ENCODE measurements at places on chromosomes 1 and 21.

- no peak for DNase-seq
Measured at GRCh38 chr1:12541274-12542137, 76.5 kb downstream of the DHRS3 start.

- no peak for DNase-seq
Measured at GRCh38 chr1:32876341-32877210, 5.9 kb upstream of the FNDC5 start.

DNA sequence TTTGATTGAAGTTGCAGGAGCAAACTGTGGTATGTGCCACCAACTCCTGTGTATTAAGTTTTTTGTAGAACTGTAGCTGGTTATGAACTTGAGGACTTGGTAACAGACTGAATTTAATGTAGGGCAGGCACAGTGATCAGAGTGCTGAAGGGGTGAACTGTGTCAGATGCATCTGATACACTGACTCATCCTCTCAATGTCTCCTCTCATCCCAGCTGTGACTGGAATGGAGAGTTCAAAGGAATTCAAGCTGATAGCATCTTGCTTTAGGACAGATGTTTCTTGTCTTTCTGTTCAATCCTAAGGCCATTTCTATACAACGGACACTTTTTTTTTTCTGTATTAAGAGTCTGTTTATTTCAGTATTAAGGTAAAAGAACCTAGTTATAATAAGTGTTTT lies 25.0 kb upstream of the GBP1 start:
- no peak for DNase-seq

- no peak for DNase-seq
Measured at GRCh38 chr1:117883616-117884015, 45.8 kb downstream of the GDAP2 start.

GRCh38 chr1:202656057-202656456 lies 54.2 kb downstream of the SYT2 start:
- DNase-seq = no peak

- DNase-seq = no peak
Measured at GRCh38 chr1:94265011-94265422, 27.6 kb upstream of the ARHGAP29 start.

GRCh38 chr1:246232126-246232525 lies 275.0 kb downstream of the SMYD3 start:
- no peak for DNase-seq

GRCh38 chr1:89690595-89690994 lies 57.7 kb downstream of the LRRC8C start:
- DNase-seq = no peak

DNA sequence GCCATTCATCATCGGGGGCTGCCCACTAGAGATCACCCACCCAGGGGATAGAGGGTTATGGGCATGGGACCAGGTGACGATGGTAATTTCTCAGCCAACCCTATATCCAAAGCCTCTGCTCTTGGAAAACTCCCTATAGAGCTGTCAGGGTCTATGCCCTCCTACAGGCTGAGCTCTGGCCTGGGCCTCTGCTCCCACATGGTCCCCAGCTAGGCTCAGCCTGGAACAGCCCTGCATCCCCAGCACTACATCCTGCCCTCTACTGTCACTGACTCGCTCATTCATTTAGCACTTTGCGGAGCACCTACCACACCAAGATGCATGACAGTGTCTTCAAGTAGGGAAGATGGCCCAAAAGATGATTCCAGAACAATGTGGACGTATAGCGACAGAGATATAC lies 45.0 kb upstream of the EPS8L3 start:
- DNase-seq = no peak

GRCh38 chr1:21625390-21626190 lies 43.6 kb downstream of the RAP1GAP start:
- DNase-seq = no peak

DNA sequence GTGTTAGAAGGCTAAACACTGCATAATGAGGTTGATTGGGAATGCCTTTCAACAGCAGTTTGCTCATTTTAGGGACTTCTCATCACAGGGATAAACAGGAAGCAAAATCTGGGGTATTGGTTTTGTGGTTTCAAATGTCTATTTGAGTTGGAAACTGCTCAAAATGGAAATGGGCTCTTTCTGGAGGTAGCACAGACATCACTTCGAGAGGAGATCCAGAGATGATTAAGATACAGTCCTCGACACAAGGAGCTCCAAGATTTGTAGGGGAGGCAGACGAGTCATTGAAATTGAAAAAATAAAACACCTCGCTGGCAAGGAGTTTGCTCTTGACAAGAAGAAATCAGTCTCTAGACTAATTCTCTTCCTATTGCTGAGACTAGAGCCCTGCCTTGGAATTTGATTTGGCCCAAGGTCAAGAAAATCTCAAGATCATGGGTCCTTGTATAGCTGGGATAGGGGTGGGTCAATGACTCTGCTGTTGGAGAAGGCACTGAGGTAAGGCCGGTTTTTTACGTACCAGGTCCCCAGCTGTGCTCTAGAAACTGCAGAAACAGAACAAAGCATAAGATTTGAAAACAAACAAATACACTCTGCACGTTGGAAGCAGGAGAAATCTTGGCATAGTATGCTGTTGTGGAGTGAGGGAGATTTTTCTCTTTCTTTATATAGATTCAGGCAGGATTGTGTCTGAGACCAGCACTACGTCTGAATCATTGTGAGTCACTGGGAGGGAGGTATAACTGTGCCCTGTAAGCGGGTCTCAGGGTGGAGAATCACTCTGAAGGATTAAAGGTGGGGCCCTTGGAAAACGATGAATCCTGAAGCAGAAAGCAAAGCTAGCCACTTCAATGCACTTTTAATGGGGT lies 17.7 kb upstream of the KLHDC8A start:
- no peak for DNase-seq

- DNase-seq = no peak
Measured at GRCh38 chr1:31700468-31701090, 3.2 kb downstream of the COL16A1 start.

DNA sequence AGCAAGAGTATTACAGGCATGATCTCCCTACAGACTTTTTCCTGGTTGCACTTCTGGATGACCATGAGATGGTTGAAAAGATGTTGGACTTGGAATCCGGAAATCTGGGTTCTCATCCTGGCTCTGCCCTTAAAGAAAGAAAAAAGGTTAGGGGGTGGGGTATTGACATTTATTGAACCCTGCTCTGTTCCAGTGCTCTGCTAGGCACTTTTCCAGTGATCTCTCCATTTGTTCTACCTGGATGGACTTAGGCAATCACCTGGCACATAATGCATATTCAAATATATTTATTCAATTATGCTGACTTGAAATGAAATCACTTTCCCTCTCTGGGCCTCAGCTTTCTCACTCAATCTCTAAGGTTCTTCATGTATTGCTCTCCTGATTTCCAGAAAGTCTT lies 101.0 kb upstream of the NFIA start:
- DNase-seq = no peak

DNA sequence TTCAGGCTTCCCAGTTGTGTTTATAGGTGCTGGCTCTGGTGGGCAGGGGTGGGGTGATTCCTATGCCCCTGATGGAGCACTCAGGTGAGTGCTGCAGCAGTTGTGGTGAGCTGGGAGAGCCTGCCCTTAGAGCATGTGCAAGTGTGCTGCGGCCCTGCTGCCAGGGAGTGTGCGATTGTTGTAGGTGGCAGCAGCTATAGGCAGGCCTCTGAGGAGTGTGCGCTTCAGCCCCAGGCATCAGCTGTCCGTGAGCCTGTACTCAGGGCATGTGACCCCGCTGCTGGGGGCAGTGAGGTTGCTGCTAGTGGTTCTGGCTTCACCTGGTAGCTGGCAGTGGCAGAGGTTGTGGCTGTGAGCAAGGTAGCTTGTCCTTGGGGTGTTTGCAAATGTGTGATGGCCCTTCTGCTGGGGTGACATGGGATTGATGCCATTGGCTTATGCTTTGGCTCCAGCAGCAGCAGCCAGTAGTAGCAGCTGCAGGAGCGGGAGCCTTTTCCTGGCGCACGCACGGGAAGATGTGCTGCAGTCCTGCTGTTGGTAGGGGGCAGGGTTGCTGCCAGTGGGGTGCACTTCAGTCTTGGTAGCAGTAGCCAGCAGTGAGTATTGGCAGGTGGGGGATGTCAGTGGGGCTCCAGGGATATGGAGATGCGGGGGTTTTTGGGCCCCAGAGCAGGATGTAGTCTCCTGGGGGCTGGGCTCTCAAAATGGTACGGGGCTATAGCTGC lies 37.7 kb downstream of the SYCP1 start:
- no peak for DNase-seq

GRCh38 chr1:209784265-209785169 lies at the start of gene C1orf74:
C1orf74 (minus strand) TSS chr1:209784559; CDS start chr1:209783634, 925 bp downstream.
- peak; percentile 100 for DNase-seq

- no peak for DNase-seq
Measured at GRCh38 chr21:35367553-35367952, 318.5 kb upstream of the RUNX1 start.

DNA sequence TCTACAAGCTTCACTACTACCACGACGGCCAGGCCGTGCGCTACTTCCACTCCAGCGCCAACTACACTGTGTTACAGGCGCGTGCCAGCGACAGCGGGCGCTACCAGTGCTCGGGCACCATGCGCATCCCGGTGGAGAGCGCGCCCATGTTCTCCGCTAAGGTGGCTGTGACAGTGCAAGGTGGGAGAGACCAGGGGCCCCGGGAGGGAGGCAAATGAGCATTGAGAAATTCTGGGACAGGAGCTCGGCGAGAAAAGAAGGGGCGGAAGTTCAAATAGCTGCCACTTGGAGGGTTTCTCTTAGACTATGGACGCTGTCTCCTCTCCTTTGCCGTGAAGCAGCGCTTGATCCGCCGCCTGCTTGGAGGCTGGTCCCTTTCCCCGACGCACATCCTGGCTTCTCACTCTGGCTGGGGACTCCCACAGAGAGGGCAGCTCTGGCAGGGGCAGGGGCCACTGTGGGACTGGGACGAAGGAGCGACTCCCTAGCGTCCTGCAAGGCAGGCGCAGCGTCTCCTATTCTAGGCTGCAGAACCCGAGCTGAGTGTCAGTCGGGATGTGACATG lies 4.6 kb downstream of the FCRLB start:
- DNase-seq = no peak

DNA sequence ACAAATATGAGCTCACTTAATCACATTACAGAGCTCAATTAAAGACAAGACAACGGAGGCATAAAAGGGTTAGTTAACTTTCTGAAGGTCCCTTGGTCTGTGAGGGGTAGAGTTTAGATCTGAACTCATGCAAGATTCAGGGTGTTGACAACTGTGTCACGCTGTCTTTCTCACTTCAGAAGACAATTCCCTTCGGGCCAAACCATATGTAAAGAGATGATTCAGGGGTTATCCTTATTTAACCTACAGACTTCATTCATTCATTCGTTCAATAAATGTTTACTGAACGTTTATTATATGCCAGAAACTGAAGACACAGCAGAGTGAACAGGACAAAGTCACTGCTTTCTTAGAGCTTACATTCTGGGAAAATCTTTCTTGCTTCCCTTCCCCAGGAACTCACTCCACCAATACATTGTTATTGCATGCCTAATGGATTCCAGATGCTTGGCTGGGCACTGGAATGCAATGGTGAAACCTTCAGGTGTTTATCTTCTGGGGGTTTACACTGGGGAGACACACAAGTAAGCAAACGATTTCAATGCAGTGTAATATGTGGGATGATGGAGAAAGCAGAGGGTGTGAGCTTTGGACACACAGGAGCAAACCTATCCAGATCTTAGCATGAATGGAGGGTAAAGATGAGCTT lies 6.4 kb downstream of the XCL1 start:
- DNase-seq = no peak

DNA sequence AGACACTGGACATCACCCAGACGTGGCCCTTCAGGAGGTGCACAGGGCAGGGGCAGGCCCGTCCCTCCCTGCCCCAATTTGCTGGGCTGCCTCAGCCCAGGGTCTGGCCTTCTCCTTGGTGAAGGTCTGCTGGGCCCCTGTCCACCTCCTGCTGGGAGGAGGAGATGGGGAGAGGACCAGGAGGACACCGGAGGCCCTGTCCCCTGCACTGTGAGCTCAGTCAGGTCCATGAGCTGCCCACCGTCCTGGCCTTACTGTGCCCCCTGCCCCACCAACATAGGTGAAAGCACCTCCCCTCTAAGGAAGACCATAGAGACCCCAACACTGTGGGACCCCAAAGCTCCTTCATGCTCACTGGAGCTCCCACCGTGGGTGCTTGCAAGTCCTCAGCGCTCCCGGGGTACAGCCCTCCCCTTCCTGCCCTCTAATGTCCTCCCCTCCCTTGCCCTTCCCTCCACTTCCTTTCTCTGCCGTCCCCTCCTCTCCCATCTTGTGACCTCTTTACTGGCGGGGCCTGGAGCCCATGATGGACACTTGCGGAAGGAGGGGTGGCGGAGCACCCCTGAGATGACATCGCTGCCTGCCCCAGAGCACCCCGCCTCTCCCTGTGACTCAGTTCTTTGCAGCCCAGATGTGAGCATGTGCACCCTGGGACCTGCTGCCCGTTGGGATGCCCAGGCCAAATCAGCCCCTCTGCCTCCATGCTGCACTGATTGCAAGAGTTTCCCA lies 4.6 kb downstream of the LRRC3 start:
- no peak for DNase-seq

- DNase-seq = no peak
Measured at GRCh38 chr1:236365999-236366570, 28.0 kb upstream of the EDARADD start.

GRCh38 chr1:162697140-162697895 lies 65.1 kb downstream of the DDR2 start:
- no peak for DNase-seq

- no peak for DNase-seq
Measured at GRCh38 chr1:214636436-214636835, 33.4 kb downstream of the CENPF start.

DNA sequence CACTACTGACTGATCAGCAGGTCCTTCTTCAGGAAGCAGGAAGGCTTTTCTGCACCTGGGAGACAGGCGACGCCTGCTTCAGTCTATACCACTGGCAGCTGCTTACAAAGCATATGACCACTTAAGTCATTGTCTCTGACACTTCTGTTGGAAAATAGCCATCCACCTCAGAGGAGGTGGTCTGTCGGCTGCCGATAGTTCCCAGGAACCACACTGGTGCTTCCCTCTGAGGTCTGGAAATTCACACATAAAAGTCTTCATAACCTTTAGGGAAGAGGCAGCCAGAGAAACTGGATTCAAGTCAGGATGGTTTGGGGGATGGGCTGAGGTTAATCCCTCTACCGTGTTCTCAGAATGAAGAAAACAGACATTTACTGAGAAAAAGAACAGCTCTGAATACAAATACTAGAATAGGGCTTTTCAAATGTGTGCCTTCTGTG lies 15.6 kb upstream of the SRP9 start:
- no peak for DNase-seq

- DNase-seq = no peak
Measured at GRCh38 chr1:50308878-50309277, 114.4 kb downstream of the DMRTA2 start.

DNA sequence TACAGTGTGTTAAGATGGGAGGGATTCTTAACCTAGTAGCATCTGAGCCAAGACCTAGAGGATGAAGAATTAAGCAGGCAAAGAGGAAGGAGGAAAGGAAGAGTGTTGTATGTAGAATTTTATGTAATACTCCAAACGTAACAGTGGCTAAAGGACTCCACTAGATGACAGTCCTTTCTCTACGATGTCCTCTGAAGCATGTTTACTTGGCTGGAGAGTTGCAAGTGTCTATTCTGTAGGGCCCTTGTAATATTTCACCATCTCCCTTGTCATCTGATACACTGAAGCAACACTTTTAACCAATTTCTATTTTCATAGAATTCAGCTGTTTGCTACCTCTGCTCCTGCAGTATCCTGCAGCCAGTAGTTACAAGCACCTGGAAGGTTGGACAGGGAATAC lies 2.2 kb upstream of the YBX1 start:
- no peak for DNase-seq
